ENCODE measurements at places on chromosomes 16 and 17. TPM values are rescaled to one million over a fixed set of nuclear protein-coding genes. Genes with fewer than 3 reads are reported as not detected.

- no peak for DNase-seq
Measured at GRCh38 chr17:81489012-81489997, 23.3 kb downstream of the ACTG1 start.

- DNase-seq = no peak
Measured at GRCh38 chr16:84754956-84755672, 55.3 kb downstream of the USP10 start.

DNA sequence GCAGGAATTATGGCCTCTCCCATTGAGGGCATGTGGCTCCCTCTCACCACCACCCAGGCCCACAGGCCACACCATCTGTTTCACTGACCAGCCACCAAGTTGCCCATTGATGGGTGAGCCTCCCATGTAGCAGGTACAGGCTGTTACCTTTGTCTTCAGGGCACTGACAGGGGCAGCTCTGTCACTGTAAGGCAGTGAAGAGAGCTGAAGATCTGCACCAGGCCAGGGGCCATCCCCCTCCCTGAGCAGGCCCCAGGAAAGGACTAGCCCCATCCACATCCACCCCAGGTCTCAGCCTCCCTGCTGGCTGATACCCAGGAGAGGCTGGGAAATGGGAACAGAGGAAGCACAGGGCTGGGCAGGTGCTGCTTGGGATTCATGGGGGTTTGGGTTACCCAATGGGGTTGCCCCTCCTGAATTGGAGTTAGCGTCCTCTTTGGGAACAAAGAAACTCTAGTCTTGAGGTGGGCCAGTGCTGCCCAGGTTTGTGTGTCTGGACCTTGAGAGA, 1691.4 kb downstream of the TP53TG3F start:
- DNase-seq = no peak

DNA sequence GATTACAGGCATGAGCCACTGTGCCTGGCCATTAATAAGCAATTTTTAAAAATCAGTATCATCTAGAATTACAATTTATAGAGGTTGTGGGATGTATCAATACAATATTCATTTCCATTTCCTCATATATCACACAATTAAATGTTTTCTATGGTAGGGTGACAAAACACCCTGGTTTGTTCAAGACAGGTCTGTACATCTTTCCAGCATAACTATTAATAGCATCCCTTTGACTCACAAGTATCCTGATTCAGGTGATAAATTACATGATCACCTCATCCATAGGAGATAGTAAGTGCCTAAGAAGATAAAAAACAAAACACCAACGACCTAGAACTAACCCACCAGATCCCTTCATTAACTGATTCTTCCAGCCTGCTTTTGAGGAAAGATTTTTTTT, 13.1 kb downstream of the COIL start:
- no peak for DNase-seq

ARHGDIA gene
- total RNA-seq = 181 TPM

DHRS7C gene
- not detected for total RNA-seq

KRTAP2-3 gene
- total RNA-seq = 0.32 TPM

- DNase-seq = peak; percentile 26
Measured at GRCh38 chr17:29162909-29163341, 17.3 kb downstream of the MYO18A start.

ABCC12 gene
- not detected for total RNA-seq

CTF1 gene
- 3.5 TPM for total RNA-seq

FZD2 gene
- 35.4 TPM for total RNA-seq

DNA sequence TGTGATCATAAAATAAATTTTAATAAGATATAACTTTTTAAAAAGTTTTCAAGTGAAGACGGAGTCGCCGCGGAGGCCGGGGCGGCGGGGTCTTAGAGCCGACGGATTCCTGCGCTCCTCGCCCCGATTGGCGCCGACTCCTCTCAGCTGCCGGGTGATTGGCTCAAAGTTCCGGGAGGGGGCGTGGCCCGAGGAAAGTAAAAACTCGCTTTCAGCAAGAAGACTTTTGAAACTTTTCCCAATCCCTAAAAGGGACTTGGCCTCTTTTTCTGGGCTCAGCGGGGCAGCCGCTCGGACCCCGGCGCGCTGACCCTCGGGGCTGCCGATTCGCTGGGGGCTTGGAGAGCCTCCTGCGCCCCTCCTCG, at the start of gene FOXC2:
Gene FOXC2, plus strand, starts transcription at position 229 of the 365 bp plus-strand sequence. CDS start 507 bp downstream, outside the sequence.
- peak; percentile 93 for DNase-seq

GRCh38 chr17:4565209-4566141, 5.1 kb upstream of the GGT6 start:
- peak; percentile 72 for DNase-seq

DNA sequence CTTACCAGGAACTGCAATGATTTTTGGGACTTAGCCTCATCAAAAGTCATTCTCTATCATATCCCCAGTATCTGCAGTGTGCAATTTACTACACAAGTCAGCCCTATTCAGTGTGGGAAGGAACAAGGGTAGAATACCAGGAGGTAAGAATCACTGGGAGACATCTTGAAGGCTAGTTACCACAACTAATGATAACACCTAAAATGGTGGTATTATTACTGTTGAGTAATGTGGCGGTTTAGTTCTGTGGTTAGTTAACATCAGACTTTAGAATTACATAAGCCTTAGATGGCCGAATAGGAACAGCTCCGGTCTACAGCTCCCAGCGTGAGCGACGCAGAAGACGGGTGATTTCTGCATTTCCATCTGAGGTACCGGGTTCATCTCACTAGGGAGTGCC, 567.9 kb upstream of the CDH11 start:
- DNase-seq = no peak

FADS6 gene
- total RNA-seq = not detected

DNA sequence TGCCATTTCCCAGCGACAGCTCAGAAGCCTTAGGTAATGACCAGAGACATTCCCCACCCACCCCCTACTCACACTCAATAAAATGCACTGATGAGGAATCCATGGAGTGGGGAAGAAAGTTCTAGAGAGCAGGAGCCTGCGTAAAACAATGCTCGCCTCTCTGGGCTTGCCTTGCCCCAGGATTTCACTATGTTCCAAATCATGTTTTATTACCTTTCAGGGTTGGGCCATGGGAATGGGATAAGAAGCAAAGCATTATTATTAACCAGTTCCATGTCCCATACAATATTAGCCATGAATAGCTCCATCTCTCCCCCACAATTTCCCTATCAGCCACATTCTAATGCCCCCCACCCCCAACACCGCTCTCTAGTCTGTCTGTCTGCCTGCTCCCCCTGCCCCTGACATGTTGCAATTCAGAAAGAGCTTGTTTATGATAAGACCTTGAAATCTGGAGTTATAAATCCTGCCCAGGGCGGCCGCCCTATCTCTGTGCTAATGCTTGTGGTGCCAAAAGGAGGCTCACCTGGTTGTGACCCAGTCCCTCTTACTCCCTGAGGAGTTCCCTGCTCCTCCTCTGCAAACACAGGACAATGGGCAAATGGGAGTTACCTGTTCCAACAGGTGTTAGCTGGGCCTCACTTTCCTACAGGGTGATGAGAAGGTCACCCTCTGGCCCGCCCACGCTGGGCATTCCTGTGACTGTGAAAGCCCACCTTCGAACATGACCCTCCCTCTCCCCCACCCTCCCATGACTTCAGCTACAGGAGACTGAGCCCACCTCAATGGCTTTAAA, 28.0 kb upstream of the DDX52 start:
- peak; percentile 10 for DNase-seq

SP6 gene
- total RNA-seq = under 0.01 TPM

KCNJ12 gene
- total RNA-seq = under 0.01 TPM

FBXL16 gene
- total RNA-seq = under 0.01 TPM

CDRT15L2 gene
- total RNA-seq = not detected

- DNase-seq = peak; percentile 45
Measured at GRCh38 chr16:2056077-2056476, 8.3 kb downstream of the TSC2 start.

DNA sequence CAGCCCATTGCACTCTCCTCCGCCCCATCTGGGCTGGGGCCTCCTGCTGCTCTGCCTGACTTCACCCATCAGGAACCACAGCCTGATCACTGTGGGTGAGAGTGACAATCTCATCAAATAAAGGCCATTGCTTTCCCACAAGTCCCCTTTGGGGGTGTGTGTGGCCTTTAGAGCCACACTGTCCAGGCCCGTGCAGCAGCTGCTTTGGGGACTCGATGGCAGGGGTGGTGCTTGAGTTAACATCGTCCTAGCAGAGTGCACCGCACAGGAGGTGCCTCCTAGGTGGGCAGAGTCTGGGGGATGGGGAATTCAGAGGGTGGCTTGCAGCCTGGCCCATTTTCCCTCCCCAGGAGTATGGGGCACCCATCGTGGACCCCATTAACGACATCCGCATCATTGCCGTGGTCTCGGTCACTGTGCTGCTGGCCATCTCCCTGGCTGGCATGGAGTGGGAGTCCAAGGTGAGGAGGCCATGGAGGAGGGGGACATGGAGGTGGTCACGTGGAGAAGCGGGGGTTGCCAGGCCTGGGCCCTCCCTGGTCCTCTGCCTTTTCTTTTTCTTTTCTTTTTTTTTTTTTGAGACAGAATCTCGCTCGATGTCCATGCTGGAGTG, 5.4 kb downstream of the SLC12A3 start:
- DNase-seq = no peak

DNA sequence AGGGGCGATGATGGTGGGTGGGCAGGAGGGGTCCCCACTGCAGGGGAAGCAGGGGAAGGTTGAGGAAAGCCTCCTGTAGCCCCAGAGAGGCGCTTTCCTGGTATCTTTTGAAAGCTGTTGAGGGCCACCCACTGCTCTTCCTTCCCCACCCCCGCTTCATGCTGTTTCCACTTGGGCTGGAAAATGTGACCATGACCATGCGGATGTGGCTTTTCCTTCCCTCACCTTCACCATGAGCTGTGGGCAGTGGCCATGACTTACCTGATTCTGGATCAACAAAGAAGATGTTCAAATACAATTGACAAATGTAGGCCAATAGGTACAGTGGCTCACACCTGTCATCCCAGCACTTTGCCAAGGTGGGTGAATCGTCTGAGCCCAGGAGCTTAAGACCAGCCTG, 13.8 kb downstream of the MVP start:
- DNase-seq = no peak

NAGS gene
- 0.64 TPM for total RNA-seq

C16orf96 gene
- total RNA-seq = not detected

DNA sequence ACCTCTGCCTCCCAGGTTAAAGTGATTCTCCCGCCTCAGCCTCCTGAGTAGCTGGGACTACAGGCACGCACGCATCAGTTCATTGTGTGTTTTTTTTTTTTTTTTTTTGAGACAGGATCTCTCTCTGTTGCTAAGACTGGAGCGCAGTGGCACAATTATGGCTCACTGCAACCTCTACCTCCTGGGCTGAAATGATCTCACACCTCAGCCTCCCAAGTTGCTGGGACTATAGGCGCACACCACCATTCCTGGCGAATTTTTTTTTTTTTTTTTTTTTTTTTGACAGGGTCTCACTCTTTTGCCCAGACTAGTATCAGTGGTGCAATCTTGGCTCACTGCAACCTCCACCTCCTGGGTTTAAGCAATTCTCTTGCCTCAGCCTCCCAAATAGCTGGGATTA, 17.8 kb upstream of the RAPGEFL1 start:
- DNase-seq = no peak

- DNase-seq = peak; percentile 75
Measured at GRCh38 chr16:87740441-87740840, 25.3 kb downstream of the KLHDC4 start.

DNA sequence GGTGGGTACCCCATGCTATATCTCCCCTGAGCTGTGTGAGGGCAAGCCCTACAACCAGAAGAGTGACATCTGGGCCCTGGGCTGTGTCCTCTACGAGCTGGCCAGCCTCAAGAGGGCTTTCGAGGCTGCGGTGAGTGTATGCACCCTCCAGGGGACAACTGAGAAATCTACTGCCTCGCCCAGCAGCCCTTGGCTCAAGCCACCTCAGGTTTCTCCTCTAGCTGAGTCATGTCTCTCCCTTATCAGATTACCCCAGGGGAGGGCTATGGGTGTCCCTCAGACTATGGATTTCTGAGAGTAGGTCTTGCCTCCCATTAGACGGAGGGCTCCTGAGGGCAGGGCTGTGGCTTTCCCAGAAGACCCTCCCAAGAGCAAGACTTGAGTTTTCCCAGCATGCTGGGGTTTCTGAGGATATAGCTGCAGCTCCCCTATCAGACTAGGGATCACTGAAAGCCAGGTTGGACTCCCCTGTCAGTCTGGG, 6.7 kb downstream of the NEK8 start:
- no peak for DNase-seq

PIMREG gene
- total RNA-seq = 18.1 TPM

TBC1D3C gene
- total RNA-seq = not detected

LRRC46 gene
- under 0.01 TPM for total RNA-seq

DNA sequence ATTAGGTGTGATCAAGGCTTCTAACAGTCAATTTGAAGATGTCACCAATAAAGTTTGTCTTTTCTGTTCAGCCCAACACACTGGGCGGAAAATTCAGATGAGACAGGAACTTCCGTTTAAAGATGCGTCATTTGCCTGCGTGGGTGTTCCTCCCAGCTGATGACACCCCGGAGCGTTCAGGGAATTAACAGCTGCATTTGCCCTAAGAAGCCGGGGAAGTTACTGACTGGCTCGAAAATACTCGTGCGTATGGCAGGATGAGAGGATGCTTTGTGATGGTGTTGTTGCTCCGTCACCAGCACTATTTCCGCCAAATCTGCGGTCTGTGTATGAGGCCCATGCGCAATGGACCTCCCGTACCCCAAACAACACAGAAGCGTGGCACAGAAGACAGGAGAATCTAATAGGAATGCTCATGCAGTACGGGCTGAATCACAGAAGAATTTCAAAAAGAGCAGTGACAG, 11.9 kb upstream of the PVALEF start:
- peak; percentile 69 for DNase-seq

CDRT15 gene
- total RNA-seq = not detected

SLFN14 gene
- total RNA-seq = not detected

HSD11B2 gene
- total RNA-seq = not detected

DNA sequence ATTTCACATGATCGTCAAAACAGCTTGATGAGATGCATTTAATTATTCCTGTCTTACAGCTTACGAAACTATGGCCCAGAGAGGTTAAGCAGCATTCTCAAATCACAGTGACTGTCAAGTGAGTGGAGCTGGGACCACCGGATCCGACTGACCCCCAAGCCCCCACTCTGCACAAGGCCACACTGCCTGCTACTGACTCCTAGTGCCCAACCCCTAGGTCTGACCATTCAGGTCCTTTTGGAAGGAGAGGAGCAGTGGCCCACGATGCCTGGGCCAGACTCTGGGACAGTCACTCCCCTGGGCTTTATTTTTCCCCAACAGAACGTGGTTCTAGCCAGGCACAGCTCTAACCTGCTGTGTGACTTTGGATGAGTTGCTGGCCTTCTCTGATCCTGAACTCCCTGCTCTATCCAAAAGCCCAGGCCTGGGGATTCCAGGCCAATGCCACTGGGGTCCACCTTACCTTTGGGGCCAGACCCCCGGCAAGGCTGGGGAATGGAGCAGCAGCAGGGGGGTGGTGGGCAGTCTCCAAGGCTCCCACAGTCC, 9.9 kb downstream of the TSPOAP1 start:
- DNase-seq = no peak

GRCh38 chr17:81329927-81330883, 35.1 kb upstream of the SLC38A10 start:
- no peak for DNase-seq

DNA sequence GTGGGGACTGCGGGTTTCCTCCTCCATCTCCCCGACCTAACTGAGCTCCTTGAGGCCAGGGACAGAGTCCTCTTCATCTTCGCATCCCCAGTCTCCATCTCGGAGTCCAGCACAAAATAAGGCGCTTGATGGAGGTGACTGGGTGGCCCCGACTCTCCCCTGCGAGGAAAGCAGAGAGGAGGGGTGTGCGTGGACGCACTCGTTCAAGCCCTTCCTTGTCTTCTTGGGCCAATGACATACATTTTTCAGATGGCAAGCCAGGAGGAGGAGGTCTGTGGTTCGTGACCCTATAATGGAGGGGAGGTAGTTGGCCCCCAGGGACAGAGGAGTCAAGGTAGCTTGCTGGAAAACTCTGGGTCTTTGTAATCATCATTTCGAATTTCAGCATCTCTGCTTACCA, 17.2 kb downstream of the CRISPLD2 start:
- DNase-seq = peak; percentile 20
